ENCODE measurements at places on chromosomes 16 and 17.

DNA sequence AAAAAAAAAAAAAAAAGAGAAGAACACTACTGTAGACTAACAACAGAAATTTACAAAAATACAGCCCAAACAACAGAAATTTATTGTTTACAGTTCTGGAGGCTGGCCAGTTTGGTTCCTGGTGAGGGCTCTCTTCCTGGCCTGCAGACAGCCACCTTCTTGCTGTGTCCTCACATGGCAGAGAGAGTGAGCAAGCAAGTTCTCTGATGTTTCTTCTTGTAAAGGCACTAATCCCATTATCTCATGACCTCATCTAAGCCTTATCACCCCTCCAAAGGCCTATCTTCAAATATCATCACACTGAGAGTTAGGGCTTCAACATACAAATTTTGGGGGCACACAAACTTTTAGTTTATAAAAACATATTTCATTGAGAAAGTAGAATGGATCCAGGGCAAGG, 7.3 kb downstream of the ARSG start:
- DNase-seq: no peak

- no peak for DNase-seq
Measured at GRCh38 chr17:75751676-75752404, 13.2 kb downstream of the GALK1 start.

DNA sequence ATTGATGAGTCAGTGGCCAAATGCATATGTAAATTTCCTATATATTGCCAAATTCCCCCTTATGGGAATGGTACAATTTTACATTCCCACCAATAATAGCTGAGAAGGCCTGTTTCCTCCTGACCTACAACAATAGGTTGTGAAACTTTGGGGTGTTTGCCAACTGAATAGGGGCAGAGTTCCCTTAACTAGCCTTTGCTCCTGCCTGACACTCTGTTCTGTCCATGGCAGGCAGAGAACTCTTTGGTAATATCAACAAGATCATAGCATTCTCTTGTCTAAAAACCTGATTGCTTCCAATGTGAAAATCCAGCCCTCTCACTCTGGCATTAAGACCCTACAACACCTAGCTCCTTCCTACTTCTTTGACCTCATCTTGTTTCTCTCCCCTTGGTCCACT, 149.7 kb downstream of the HAPSTR1 start:
- no peak for DNase-seq

DNA sequence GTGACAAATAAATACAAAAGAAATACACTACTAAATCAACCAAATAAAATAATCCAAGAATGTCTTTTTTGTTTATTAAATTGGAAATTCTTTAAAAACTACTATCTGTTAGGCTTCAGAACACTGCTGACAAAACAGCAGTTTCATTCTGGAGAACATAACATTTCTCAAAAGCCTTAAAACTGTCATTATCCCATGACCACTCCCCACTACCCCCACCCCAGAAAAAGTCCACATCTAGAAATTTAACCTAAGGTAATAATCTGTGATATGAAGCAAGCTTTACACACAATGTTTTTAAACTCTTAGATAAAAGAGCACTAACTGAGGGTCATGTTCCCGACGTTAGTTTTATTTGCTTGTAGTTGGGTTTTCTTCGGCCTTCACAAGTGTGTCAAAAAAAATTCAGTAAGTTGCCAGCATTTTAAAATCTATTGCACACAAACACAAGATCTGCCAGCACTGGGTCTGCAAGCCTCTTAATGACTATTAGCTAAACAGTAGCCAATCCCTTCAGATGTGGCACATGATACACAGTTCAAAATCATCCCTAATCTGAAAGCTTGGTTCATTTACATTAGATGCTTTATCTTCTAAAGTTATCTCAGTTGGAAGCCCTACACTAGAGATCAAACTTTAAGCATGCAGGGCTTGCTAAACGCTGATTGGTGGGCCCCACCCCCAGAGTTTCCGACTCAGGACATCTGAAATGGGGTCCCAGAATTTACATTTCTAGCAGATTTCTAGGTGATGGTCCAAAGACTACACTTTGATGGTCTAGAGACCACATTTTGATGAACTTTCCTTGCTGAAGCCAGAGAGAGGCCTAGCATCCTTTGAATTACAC, 75.2 kb downstream of the KANSL1 start:
- DNase-seq: peak; percentile 47

GRCh38 chr17:30586818-30587595, 109.8 kb downstream of the GOSR1 start:
- DNase-seq: no peak

- peak; percentile 98 for DNase-seq
Measured at GRCh38 chr17:29042679-29043538, at the start of gene PIPOX. Gene PIPOX (plus strand): TSS chr17:29043141. CDS start chr17:29043226, 85 bp downstream.

- no peak for DNase-seq
Measured at GRCh38 chr17:8946476-8946875, 19.0 kb downstream of the PIK3R5 start.

GRCh38 chr17:31388770-31389656, 2.5 kb upstream of the RAB11FIP4 start:
- peak; percentile 76 for DNase-seq

GRCh38 chr17:38674014-38674748, 576 bp downstream of the EPOP start:
- peak; percentile 53 for DNase-seq

- DNase-seq: no peak
Measured at GRCh38 chr16:82146957-82147356, 23.1 kb downstream of the MPHOSPH6 start.

- peak; percentile 37 for DNase-seq
Measured at GRCh38 chr17:71922439-71922838, 198.4 kb upstream of the SOX9 start.

GRCh38 chr17:76405607-76405966, 21.2 kb downstream of the SPHK1 start:
- no peak for DNase-seq

GRCh38 chr17:8482546-8482945, 46.9 kb downstream of the NDEL1 start:
- no peak for DNase-seq

- no peak for DNase-seq
Measured at GRCh38 chr17:73291260-73291801, 20.5 kb downstream of the CDC42EP4 start.

GRCh38 chr16:83306961-83307593, 500.7 kb upstream of the HSBP1 start:
- DNase-seq: no peak

DNA sequence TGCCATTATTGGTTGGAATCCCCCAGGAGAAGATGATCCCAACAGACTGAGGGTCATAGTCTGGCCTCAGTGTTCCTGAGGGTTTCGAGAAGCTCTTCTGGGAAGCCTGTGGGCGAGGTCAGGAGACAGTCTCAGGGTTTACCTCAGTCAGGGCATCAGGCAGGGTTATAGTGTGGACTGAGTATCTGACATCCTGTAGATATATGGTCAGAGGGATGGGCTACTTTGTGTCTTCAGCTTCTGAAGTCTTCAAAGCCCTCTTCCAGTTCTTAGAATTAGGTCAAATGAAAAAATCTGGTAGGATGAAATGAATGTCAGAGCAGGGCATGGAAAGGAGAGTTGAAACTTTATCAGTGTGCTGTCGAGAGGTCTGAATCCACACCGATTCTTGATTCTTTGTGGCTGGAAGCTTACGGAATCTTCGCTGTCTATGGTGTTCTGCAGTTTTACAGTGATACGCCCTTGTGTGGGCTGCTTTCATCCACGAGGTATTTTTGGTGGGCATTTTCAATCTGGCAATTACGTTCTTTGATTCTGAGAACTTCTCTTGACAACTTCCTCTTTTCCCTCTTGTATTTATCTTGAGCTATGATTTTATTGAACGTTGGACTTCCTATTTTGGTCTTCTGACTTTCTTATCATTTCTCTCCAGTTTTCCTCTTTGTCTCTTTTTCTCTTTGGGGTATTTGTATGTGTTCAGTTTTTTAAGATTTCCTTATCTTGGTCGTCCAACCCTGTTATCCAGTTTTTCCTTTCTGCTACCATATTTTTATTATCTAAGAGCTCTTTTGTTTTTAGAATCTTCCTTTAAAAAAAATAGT, 30.4 kb downstream of the BPTF start:
- DNase-seq: no peak

GRCh38 chr16:78939597-78939996, 660.9 kb downstream of the MAF start:
- no peak for DNase-seq

DNA sequence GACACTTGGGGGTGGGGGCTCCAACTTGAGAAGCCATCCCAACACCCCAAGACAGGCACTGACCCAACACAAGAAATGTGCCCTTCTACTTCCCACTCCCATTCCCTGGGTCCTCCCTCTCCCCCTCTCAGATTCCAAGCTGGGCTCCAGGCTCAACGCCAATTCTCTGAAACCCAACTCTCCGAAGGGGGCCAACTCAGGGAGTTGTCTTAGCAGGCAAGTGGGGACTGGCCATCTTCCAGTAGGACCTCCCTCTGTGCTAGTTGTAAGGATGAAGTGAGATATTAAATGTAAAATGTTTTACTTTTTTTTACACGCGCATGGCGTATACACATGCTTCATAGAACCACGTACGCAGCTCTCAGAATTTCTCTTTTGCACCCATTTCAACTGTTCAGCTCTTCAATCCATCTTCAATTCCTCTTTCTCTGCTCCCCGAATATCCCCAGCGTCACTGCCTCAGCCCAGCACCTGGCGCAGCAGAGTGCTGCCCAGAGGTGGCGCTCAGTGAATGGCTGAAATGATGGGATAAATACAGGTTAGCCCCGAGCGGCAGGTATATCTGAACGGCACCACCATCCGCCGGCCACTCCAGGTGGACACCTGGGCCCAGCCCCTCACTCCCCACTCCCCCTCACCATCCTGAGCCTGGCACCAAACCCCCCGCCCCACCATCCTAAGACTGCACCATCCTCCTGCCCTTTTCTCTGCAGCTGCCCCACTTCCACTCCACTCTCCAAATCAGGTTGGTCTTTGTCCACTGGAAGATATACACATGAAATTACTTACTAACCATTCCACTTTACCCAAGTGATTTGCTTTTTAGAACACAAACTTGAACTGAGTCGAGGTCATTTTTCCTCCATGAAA, 43.9 kb upstream of the TNRC6C start:
- peak; percentile 76 for DNase-seq

DNA sequence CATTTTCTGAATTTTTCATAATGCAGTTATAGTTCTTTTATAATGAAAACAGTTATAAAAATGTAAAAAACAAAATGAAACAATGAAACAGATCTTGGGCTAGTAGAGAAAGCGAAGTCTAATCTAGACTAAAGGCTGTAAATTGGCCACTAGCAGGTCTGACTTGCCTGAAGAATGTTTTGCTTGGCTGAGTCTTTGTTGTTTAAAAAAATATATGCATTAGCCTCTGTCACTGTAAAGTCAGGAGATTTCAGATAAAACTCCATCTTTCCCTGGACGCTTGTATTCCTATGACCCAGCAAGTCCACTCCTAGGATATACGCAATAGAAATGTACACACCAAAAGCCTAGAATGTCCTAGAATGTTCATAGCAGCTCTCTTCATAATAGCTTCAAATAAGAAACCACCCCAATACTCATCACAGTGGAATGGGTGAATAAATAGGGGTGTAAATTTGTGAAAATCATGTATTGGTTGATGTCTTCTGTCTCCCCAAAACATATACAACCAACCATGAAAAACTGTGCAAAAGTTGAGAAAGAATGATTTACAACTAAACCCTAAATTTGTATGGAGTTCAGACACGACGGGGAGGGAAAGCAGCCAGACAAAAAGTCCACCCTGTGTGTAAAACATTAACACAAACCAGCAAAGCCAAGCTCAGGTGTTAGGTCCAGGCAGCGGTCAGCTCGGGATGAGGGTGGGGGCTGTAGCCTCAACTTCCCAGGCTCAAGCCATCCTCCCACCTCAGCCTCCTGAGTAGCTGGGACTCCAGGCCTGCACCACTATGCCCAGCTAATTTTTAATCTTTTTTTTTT, 37.7 kb upstream of the MEAK7 start:
- DNase-seq: no peak

GRCh38 chr16:17266608-17267313, 204.0 kb downstream of the XYLT1 start:
- peak; percentile 38 for DNase-seq

DNA sequence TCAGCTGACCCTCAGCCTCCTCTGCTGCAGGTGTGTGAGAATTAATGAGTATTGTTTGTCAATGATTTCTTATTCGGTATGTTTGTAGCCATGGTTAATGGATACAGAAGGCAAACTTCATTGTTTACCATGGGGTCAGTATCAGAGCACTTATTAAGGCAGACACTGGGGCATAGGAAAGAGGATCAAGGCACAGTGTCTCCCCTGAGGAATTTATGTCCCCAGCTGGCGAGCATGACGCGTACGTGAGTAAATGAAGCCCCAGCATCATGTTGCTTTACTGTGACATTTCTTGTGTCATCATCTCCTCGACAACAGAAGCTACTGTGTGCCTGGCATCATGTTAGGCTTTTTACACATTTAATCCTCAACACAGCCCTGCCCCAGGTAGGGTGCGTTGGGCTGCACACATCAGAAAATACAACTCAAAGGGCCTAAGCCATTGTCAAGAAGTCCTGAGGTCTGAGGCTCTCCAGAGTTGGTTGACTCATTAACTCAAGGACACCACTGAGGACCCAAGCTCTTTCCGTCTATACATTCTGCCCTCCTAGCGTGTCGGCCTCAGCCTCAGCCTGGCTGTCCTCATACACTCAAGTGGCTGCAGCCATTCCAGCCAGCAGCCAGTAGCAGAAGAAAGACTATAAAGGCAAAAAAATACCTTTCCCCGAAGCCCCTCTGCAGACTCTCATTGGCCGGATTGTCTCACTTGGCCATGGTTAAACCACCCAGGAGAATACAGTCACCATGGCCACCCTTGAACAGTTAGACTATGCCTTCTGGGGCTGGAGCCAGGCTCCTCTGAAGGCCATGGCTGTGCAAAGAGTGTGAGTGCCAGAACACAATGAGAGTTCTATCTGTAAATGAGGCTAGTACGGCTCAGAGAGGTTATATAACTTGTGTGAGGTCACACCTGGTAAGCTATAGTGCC, 13.9 kb upstream of the ZCCHC14 start:
- no peak for DNase-seq

- peak; percentile 67 for DNase-seq
Measured at GRCh38 chr16:78122774-78123315, 23.4 kb downstream of the WWOX start.

DNA sequence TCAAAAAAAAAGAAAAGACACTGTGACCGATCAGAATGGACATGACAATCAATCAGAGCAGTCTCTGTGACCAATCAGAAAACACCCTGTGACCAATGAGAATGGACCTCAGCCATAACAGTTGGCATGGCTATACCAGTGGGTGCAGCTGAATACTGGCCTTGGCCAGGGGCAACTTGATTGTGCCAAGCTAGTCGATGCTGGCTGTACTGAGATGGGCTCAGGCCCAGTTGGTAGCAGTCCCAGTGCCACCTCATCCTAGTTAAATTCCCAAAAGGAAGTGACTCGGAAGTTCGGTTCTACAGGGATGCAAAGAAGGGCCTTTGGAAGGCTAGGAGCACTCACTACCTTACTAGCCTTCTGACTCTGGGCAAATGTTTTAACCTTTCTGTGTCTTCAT, 37.2 kb upstream of the BCO1 start:
- DNase-seq: no peak
